ENCODE measurements at places on chromosomes 4 and X.

- H3K27me3 ChIP-seq, result no peaks in the 10 kb centered on the region
- DNase-seq, result no peak
- no peaks in the 10 kb centered on the region for H3K4me1 ChIP-seq
- H3K36me3 ChIP-seq, result peaks cover 43% of the 10 kb centered on the region
- no peak within 1 kb of the TSS for H3K27ac ChIP-seq
- no peak within 1 kb of the TSS for H3K4me3 ChIP-seq
These were observed at the start of gene ITGB1BP2 for GRCh38 chrX:71301195-71301924. ITGB1BP2 (plus strand) TSS chrX:71301750; CDS start chrX:71301807, 57 bp downstream.

DNA sequence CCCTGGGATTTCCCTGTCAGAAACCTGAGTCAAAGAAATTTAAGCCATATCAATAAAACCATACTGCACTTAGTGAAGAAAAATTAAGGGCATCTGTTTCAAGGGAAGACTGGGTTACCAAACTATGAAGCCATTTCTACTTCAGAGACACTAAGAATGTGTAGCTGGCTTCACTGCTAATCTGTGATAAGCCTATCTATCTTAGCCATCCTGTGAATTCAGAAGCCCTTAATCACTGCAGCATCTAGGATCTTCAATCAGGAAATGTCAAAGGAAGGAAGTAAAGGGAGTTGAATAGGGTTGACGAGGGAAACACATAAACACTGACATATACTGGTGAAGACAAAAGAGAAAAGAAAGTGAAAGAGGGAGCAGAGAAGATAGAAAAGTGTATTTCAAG is 777.6 kb upstream of the DIAPH2 start:
- H3K4me1 ChIP-seq, result no peaks in the 10 kb centered on the region
- H3K4me3 ChIP-seq, result no peak overlapping the region
- H3K27ac ChIP-seq, result no peak overlapping the region
- no peak for DNase-seq
- H3K36me3 ChIP-seq, result no peaks in the 10 kb centered on the region

GRCh38 chr4:52574036-52574435 is 85.1 kb downstream of the USP46 start:
- no peak overlapping the region for H3K27ac ChIP-seq
- H3K36me3 ChIP-seq, result no peaks in the 10 kb centered on the region
- no peak overlapping the region for H3K4me3 ChIP-seq
- no peaks in the 10 kb centered on the region for H3K27me3 ChIP-seq

DNA sequence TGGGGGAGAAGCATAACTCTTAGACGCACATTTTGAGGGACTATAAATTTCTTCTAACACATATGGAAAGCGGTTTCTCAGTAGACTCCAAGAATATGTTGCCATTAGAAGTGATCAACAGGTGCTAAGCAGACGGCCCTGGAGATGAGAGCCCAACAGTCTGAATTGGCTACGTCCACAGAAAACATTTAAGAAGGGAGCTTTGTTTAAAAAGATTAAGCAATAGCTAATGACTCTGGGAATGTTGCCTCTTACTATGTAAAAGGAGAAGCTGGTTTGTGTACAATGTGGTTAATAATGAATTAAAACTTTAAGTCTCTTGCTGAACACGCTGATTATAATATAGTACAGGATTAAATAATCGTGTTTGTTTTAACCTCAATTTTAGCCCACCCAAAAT is 399.5 kb downstream of the SMARCA1 start:
- no peaks in the 10 kb centered on the region for H3K36me3 ChIP-seq
- no peak overlapping the region for H3K27ac ChIP-seq
- DNase-seq, result no peak

GRCh38 chr4:149140841-149141240 is 674.8 kb downstream of the IQCM start:
- H3K27ac ChIP-seq, result no peak overlapping the region
- H3K27me3 ChIP-seq, result no peaks in the 10 kb centered on the region
- no peaks in the 10 kb centered on the region for H3K4me1 ChIP-seq
- no peak for DNase-seq
- H3K4me3 ChIP-seq, result no peak overlapping the region
- no peaks in the 10 kb centered on the region for H3K36me3 ChIP-seq

DNA sequence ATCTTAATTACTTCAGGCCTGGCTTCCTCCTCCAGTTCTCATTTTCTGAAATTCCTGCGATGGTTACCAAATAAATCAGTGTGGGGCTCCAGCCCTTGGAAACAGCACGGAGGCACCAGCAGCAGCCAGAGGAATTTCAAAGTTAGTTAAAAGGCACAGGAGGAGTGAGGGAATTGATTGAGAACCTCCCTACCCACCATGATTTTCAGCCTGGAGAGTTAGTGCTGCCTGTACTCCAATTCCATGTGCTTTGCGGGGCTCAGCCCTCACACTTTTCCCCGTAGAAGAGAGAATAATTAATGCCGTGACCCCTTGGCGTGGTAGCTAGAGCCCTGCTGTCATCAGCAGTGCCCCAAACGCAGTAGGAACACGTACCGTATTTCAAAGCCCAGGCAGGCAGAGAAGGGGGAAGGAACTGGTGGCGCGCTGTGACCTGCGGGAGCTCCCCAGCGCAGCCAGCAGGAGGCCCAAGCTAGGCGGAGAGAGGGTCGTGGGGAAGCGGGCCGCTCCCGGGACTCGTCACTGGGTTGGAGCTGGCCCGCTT is 84.0 kb upstream of the IGFBP7 start:
- no peak overlapping the region for H3K27ac ChIP-seq
- H3K36me3 ChIP-seq, result no peaks in the 10 kb centered on the region
- H3K4me3 ChIP-seq, result no peak overlapping the region
- no peaks in the 10 kb centered on the region for H3K4me1 ChIP-seq
- peaks cover 10% of the 10 kb centered on the region for H3K27me3 ChIP-seq
- DNase-seq, result no peak

DNA sequence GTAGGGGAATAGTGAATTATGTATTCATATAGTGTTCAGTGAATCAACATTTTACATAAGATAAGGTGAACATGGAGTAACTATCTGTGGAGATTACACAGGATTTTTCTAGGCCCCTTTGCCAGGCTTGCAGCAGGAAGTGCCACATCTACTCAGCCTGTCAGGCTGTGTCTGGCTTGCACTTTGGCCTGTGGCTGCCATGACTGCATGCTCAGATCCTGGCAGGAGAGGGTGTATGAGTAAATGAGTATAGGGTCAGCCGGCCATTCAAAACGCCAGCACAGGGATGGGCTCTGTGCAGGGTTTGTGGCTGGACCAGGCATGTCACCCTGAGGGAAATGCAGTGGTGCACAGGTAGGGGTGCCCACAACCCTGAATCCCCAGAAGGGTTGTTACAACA is 51.9 kb downstream of the UBQLN2 start:
- H3K27me3 ChIP-seq, result peaks cover 7% of the 10 kb centered on the region
- DNase-seq, result no peak
- H3K36me3 ChIP-seq, result no peaks in the 10 kb centered on the region
- no peaks in the 10 kb centered on the region for H3K4me1 ChIP-seq
- H3K27ac ChIP-seq, result no peak overlapping the region

DNA sequence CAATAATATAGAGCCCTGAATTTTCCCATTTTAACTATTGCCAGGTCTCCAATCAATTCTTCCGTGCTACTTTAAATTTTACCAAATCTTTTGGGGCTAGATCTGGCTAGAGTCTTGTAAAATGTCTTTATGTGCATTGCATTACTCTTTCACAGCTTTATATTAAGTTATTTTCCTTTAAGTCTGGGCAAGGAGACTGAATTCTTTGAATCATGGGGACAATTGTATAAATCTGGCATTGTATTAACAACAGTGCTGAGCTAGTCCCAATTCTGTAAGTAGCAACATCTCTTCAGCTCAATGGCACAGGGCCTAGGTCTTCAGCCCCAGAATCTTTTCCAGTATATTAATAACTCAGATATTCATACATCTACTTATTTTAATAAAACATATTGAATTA is 1080.4 kb upstream of the INTU start:
- H3K36me3 ChIP-seq, result no peaks in the 10 kb centered on the region
- H3K4me3 ChIP-seq, result no peak overlapping the region
- DNase-seq, result no peak
- no peak overlapping the region for H3K27ac ChIP-seq
- H3K27me3 ChIP-seq, result no peaks in the 10 kb centered on the region

GRCh38 chr4:4323705-4324534 is 33.9 kb downstream of the ZBTB49 start:
- H3K27ac ChIP-seq, result no peak overlapping the region
- no peak overlapping the region for H3K4me3 ChIP-seq
- no peak for DNase-seq
- H3K36me3 ChIP-seq, result no peaks in the 10 kb centered on the region

DNA sequence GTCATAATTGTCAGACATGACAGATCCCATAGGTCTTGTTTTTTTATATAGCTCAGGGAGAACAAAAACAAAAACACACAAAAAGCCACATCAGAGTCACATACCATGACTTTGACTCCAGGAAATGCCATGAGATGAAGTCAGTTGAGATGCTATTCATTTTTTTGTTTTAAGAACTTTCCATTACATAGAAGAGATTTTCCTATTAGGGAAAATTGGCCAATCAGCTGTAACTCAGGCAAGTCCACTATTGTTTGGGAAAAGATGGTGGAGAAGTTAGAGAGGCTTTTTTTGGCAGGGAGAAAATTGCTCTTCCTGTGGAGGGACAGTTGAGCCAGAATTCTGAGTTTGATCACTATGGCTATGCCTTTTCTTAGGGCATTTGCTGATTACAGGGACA is 72.6 kb downstream of the SMARCA5 start:
- no peak overlapping the region for H3K27ac ChIP-seq
- H3K27me3 ChIP-seq, result no peaks in the 10 kb centered on the region
- H3K4me3 ChIP-seq, result no peak overlapping the region
- no peaks in the 10 kb centered on the region for H3K4me1 ChIP-seq

GRCh38 chrX:50206753-50207152 is 2.2 kb downstream of the CCNB3 start:
- H3K4me1 ChIP-seq, result no peaks in the 10 kb centered on the region
- H3K27ac ChIP-seq, result no peak overlapping the region
- no peaks in the 10 kb centered on the region for H3K27me3 ChIP-seq

DNA sequence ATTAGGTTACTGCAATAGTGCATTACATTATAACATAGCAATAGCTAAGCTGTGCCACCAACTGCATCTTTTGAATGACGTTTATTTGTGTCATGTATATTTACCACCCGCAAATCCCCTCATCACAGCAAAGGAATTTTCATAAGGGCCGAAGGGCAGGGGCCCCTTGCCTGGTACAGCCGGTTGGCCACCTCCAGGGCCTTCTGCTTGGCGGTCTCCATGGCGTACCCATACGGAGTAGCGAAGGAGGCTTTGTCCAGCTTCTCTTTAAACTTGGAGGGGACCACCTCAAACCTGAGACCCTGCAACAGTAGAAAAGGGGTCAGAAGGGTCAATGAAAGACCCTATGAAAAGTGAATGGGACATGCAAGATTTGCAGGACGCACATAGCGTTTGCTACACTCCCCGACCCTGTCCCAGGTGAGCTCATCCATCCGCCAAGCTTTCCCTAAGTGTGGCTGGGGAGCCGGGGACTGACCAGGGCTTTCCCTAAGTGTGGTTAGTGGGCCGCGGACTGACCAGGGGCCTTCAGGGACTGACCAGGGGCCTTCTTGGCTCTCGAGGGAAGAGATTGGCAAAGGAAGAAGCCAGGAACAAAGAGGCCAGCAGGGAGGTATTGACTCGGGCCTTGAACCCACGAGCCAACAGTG is 10.6 kb downstream of the ASMTL start:
- H3K36me3 ChIP-seq, result peaks cover 5% of the 10 kb centered on the region
- no peaks in the 10 kb centered on the region for H3K4me1 ChIP-seq
- H3K4me3 ChIP-seq, result no peak overlapping the region
- H3K27me3 ChIP-seq, result no peaks in the 10 kb centered on the region
- no peak overlapping the region for H3K27ac ChIP-seq

- DNase-seq, result no peak
- no peak overlapping the region for H3K4me3 ChIP-seq
- no peaks in the 10 kb centered on the region for H3K36me3 ChIP-seq
These were observed 213.1 kb upstream of the HDX start for GRCh38 chrX:84715315-84715714.

DNA sequence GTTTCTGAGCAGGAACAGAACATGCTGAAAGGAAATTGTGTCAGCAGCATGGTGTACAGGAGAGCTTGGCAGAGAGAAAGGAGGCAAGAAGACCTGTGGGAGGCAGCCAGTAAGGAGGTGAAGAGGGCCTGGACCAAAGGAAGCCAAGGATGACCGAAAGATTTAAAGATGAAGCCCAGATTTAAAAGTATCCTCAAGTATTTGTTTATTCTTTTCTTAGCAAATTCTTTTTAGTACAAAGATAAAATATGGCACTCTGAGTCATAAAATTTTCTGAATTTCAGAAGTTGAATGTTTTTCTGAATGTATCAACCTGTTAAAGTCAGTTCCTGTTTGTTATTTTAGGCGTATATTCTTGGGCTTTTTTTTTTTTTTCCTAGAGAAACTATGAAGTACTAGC is 3.5 kb downstream of the PKD2 start:
- H3K4me1 ChIP-seq, result peaks cover 49% of the 10 kb centered on the region
- H3K36me3 ChIP-seq, result no peaks in the 10 kb centered on the region
- DNase-seq, result no peak
- no peak overlapping the region for H3K27ac ChIP-seq

DNA sequence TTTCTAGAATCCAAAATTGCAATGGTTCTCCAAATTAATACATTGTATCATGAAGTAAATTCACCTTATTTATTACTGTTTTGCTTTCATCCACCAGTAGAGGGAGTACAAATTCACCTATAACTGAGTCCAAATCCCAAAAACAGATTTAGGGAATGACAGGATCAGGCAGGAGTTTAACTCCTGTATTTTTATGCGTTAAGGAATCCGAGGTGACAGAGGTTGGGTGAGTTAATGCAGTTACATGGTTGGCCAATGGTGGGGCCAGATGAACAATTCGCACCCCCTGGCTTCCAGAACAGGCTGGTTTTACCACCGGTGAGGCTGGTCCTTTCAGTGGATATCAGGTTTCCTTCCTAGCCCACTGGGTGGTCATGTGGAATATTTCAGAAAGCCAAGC is 82.4 kb downstream of the MTNR1A start:
- H3K4me1 ChIP-seq, result no peaks in the 10 kb centered on the region
- H3K4me3 ChIP-seq, result no peak overlapping the region
- no peaks in the 10 kb centered on the region for H3K36me3 ChIP-seq
- DNase-seq, result no peak
- H3K27ac ChIP-seq, result no peak overlapping the region
- H3K27me3 ChIP-seq, result peaks cover 12% of the 10 kb centered on the region

DNA sequence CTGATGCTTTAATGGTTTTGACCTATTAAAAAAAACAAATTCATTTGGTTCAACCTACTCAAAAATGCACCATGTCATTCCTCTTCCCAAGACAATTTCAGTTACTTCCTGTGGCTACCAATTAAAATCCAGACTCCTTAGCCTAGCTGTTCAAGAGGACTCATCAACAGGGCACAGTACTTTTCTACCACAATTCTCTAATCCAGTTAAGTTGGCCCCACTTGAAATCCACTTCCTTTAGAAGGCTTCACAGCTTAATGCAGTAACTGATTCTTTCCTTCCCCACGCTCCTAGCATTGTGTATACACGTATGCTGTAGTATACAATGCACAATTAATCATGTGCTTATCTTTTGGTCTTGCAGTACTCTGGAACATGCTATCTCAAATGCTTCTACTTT is 129.8 kb downstream of the UGT8 start:
- no peak for DNase-seq
- H3K27me3 ChIP-seq, result no peaks in the 10 kb centered on the region

- H3K27ac ChIP-seq, result peak overlapping the region; percentile 83
- H3K27me3 ChIP-seq, result no peaks in the 10 kb centered on the region
- no peaks in the 10 kb centered on the region for H3K36me3 ChIP-seq
- no peak overlapping the region for H3K4me3 ChIP-seq
- peaks cover 37% of the 10 kb centered on the region for H3K4me1 ChIP-seq
These were observed 99.1 kb downstream of the ARHGAP10 start for GRCh38 chr4:147830987-147831386.

GRCh38 chrX:138011468-138011867 is 445.5 kb downstream of the ZIC3 start:
- no peaks in the 10 kb centered on the region for H3K4me1 ChIP-seq
- H3K27ac ChIP-seq, result no peak overlapping the region
- H3K36me3 ChIP-seq, result no peaks in the 10 kb centered on the region
- H3K27me3 ChIP-seq, result peaks cover 6% of the 10 kb centered on the region
- H3K4me3 ChIP-seq, result no peak overlapping the region
